T-helper 9 cell (primary cell): ENCODE measurements at places on chromosomes 13 and 19.

GRCh38 chr13:77563111-77563510 is 27.6 kb downstream of the SCEL start:
- DNase-seq: no peak

DNA sequence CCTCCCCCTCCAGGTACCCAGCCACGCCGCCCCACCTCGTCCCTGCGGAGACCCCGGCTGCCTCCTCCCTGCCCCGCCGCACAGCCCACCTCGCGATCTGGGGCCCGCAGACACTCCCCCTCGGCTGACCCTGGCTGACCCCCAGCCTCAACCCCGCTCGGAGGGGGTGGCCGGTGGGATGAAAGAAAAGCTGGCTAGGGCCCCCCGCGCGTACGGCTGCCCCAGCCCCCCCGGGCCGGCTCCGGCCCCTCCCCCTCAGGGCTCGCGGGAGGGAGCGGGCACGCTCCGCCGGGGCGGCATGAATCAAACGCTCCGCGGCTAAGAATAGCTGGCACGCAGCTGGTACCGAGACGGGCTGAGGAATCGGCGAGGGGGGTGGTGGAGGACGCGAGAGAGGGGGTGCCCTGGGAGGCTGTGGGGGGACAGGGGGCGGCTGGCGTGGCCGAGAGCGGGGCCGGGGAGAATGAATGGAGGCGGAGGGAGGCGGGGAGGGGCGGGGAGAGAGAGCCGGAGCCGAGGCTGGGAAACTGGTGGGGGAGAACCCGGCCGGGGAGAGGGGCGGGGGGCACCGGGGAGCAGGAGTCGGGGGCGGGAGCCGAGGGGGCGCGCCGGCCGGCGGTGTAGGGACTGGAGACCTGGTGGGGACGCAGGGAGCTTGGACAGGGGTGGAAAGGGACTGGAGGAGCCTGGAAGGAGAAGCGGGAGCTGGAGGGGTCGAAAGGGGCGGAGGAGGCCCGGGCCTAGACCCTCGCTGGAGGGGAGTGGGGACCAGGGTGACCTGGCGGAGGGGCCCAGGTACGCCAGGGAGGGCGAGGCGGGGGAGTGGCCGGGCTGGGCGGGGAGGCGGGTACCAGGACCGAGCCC is 1.1 kb downstream of the SHANK1 start:
- DNase-seq: no peak

- no peak for DNase-seq
These were observed 523.5 kb upstream of the ARGLU1 start for GRCh38 chr13:107091428-107091827.

- DNase-seq: peak; percentile 95
These were observed 12.4 kb downstream of the PRKD2 start for GRCh38 chr19:46704379-46705076.

DNA sequence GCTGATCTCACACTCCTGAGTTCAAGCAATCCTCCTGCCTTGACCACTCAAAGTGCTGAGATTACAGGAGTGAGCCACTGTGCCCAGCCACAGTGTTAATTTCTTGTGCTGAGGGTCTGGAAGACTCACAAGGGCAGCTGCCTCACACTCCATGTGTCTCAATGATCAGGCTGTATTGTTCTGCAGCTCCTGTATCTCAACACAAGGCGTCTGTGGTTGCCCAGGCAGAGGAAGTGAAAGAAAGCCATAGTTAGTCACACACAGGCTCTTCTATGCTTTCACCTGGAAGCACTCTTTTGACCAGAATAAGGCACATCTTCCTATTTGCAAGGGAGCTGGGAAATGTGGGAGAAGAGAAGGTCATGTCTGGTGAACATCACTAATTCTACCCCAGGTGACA is 107.3 kb upstream of the ZNF507 start:
- no peak for DNase-seq

DNA sequence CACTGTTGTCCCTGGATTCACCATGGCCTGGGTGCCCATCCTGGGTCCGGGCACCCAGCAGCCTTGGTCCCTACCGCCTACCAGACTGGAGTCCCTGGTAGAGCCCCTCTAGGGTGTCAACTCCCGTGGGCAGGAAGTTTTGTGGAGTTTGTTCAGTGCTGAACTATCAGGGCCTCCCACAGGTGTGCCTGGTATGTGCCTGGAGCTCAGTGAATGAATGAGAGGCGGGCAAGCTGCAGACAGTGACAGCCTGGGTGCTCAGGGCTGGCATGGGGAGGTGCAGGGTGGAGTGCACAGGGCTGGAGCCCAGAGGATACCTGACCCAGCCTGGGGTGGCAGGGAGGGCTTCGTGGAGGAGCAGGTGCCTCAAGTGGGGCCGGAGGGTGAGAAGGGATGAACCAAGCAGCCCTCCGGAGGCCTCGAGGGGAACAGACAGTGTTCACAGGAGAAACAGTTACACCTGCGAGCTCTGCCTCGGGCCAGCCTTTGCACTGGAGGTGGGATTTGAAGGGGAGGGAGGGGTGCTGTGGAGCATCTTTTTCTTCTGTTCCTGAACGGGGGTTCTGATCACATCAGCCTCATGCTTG is 29.6 kb downstream of the PAK4 start:
- DNase-seq: no peak

- DNase-seq: no peak
These were observed 617.5 kb upstream of the KLF12 start for GRCh38 chr13:74751739-74752138.

GRCh38 chr13:48726711-48727110 is 73.0 kb downstream of the CYSLTR2 start:
- DNase-seq: no peak

- no peak for DNase-seq
These were observed 3.6 kb downstream of the SEMA6B start for GRCh38 chr19:4555657-4556561.
